ENCODE measurements at places on chromosomes 2 and 18.

DNA sequence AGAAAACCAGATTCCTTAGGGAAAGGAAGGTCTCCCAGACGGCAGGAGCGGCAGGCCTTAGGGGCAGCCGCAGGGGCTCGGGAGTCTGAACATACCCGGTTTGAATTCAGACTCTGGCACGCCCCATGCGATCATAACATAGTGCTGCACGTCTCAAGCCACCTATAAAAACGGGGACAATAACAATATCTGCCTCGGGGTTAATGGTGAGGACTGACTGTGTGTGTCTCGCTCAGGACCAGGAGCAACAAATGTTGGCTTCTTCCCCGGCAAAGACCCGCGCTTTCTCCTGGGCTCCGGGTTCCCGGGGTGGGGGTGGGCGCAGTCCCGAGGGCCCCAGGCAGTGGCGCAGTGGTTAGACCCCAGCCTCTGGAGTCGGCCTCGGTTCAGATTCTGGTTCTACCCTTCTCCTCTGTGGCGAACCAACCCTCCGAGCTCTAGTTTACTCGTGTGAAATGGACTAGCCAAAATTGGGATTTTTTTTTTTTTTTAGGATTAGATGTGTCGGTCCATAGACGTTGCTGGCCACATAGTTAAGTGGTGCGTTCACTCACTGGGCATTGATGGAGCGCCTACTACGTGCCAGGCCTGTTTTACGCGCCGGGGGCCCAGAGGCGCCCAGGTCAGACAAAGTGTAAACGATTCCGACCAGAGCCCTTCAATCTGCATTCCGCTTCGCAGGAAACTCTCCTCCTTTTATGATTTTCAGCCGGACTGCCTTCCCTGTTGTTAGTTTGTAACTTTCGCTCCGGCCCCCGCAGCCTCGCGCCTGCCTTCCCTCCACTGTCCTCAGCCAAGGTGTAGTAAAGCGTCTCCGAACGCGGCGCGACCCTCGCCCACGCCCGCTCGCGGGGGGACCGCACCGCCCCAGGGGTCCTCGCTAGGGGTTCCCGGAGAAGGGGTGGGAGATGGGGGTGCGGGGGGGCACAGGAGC lies 820 bp upstream of the SH3BP4 start:
- no peak for DNase-seq

- no peak for DNase-seq
Observed at GRCh38 chr2:158217593-158217992, 115.9 kb downstream of the UPP2 start.

- DNase-seq: no peak
Observed at GRCh38 chr2:164719996-164720941, 99.0 kb upstream of the GRB14 start.

GRCh38 chr2:100588071-100588786 lies 25.4 kb downstream of the PDCL3 start:
- no peak for DNase-seq

- DNase-seq: no peak
Observed at GRCh38 chr2:216849987-216850386, 9.9 kb downstream of the TNP1 start.

- no peak for DNase-seq
Observed at GRCh38 chr2:152499896-152500735, 165.1 kb downstream of the FMNL2 start.
